ENCODE measurements at places on chromosomes 3 and 15.

DNA sequence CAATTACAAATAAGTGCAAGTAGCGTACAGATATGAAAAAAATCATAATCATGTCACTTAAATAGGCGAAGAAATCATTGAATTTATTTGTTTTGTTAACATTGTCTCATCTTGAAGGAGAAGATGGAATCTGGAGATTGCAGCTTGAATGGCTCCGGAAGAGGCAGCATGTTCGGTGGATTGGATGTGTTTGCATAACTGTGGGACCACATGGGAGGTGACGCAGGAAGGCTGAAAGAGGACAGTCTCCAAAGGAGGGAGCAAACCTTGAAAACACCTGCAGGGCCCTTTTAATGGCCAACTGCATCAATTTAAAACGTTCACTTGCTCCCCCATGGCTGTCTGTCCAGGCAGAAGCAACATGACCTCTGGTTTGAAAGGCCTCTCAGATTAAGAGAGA is 61.3 kb downstream of the CHL1 start:
- no peak for ATAC-seq

GRCh38 chr3:191246630-191247029 is 47.6 kb downstream of the OSTN start:
- ATAC-seq, result peak; percentile 82

- no peak for ATAC-seq
Measured at GRCh38 chr3:129025691-129026435, 24.8 kb downstream of the EFCC1 start.

GRCh38 chr3:53833700-53834099 is 12.5 kb downstream of the CHDH start:
- no peak for ATAC-seq

DNA sequence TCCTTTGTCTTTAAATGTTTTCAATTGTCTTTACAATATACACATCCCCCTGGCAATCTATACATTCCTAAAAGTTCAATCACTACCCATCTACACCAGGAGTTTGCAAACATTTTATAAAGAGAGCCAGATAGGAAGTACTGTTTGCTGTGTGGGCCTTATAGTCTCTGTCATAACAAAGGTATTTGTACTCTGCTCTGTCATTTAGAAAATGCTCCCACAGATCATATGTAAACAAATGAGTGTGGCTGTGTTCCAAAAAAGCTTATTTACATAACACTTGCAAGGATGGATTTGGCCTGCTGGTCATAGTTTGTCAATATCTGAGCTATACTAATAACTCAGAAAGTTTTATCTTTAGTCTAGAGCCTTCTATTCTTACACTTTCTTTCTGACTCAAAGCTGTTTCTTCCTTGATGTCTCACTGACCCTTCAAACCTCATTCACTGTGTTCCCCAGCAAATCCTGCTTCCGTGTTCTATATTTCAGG is 511.9 kb downstream of the GBE1 start:
- no peak for ATAC-seq

GRCh38 chr3:177237206-177237605 is 39.9 kb upstream of the TBL1XR1 start:
- ATAC-seq, result peak; percentile 63

DNA sequence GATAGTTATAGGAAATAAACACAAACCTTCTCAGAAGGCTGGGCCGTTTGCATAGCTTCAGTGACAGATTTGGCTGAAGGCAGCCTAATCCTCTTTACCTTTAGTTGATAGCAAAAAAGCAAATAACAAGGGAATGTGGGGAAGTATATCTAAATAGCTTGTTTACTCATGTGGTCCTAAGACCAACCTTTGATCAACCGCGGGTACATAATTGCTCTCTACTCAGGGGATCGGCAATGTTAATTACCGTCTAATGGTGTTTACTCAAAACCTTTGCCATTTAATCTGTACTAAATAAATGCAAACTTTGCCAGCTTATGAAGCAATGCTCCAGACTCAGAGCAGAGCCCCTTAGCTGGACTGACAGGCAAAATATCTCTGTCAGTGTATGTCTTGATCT is 51.6 kb downstream of the EIF3J start:
- ATAC-seq, result no peak

GRCh38 chr3:95134693-95135413 is 1072.0 kb downstream of the NSUN3 start:
- no peak for ATAC-seq

DNA sequence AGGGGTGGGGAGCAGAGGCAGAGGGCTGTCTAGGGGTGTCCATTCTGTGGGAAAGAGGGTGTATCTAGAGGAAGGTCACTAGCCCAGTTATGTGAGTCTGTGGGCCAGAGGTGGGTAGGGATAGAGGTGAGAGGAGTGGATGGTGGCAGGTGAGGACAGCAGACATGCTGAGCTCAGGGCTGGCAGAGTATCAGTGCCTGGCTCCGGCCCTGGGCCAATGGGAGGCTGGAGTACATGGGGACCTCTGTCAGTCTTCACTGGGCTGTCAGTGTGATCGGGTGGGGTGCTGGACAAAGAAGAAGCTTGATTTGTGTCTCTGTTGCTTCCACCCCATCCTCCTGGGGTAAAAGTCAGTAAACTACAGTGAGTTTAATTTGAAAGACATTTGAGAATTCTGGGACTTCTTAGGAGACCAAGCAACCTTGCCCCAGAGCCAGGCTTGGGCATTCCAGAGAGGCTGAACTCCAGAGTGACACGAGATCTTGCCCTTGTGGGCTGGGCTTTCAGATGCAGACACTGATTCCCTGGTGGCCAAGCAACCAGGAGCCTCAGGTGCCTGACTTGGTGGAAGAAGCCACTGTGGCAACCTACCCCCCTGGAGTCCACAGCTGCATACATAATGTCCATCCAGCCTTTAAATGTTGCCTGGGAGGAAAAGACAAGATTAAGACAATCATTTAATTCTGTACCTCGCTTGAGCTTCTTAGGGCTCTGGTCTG is 60.7 kb downstream of the EXOG start:
- no peak for ATAC-seq

- no peak for ATAC-seq
Measured at GRCh38 chr3:136197159-136197793, 1.1 kb upstream of the MSL2 start.

DNA sequence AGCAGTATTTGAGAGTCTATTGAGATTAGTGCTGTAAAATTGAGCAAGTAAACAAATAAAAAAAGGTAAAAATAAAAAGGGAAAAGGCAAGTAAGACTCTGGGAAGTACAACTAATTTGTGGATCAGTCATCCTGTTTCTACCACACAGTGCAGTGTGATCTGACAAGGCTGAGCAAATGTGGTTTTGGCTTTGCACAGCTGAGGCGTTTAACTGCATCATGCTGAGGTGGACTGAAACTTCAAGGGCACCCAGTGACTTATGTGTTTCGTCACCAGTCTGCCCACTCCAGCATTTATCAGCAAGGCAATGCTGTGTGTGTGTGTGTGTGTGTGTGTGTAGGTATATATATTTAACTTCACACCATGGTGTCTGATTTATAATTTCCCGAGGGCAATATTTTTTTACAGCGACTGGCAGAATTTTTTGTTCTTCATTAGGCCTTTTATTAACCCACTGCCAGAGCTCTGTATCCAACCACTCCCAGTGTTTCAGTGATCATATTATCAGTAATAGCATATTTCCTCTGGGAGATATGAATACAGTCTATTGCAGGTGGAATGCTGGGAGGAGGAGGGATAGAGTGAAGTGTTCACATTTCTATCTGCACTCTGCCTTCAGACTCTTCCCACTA is 131.5 kb upstream of the SATB1 start:
- ATAC-seq, result no peak

DNA sequence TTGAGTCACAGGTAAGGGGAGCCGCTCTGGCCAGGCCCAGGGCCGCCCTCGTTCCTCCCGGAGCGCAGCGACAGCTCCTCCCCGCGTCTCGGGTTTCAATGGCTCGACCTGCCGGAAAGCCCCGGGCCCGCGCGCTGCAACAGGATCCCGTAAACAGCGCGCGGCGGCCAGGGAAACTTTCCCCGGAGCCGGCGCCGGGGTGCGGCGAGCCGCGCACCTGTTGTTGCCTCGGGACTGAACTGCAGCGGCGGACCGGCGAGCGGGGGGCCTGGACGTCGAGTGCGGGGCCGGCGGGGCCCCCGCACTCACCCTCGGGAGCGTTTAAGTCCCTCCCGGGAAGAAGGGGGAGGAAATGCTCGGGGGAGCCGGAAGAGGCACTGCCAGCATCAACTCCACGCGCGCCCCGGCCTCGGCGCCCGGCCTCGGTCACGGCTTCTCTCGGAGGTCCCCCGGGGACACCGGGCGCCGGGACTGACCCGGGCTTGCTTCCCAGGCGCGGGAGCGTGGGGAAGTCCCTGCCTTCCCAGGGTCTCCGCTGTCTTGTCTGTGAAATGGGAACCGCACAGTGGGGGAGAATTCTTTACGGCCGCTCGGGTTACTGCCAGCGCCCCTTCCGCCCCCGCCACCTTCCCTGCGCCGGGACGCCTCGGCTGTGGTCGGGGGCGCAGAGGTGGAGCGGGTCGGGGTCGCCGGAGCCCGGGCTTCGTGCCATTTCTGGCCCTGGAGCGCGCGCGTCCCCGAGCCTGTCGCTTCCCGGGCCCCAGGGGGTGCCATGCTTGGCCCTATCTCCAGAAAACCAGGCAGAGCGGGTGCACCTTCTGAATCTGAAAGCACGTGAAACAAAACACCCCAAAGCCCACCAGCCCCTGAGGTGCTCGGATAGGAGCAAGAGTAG is 7.5 kb upstream of the PGPEP1L start:
- ATAC-seq, result peak; percentile 94

DNA sequence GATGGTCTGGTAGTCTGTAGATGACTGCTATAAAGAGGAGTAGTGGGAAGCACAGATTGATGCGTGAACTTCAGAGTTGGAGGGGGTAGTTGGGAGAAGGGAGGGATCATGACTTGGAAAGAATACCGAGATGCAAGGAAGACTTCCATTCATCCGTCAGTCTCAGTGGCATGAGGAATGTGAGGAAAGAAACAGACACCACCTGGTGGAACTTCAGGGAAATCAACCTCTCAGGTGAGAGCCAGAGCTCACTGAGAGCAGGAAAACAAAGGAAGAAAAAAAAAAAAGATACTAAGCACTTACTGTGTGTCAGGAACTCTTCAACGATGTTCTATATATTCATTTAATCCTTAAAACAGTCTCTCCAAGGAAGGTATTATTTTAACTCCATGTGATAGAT is 172.4 kb downstream of the OXSM start:
- no peak for ATAC-seq

DNA sequence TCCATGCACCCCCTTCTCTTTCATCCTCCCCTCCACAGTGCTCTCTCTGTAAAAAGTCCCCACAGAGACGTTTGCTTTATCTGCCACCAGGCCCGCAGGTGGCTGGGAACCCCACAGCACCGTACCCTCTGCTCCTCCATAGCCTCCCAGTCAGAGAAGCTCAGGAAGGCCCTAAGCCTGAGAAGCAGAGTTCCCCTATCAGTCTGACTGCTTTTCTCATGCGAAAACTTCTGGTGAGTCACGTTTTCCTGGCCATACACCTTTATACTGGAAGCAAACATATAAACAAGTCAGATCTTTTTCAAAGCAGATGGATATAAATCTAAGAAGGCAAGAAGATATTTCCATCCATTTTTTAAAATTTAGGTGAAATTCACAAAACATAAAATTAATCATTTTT is 51.5 kb upstream of the MEF2A start:
- ATAC-seq, result no peak

- no peak for ATAC-seq
Measured at GRCh38 chr3:190209533-190209932, 88.8 kb upstream of the P3H2 start.

DNA sequence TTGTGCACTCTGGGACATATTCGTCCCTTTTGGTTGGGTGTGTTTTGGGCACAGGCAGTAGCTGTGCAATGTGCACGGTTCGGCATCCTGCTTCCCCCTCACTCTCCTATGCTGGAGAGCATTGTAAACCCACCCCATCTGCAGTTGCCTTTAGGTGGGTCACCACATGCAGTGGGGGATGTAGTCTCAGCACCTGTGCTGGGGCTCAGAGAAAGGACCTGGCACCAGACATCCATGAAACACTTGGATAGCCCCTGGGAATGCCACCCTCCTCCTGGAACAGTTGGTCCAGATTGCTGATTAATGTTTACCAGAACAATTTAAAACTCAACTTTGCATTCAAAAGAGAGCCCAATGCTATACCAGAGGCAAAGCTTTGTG is 123.9 kb upstream of the MEF2A start:
- ATAC-seq, result no peak

GRCh38 chr3:187104342-187104741 is 35.0 kb downstream of the RPL39L start:
- no peak for ATAC-seq

GRCh38 chr15:80323285-80323684 is 71.3 kb upstream of the CTXND1 start:
- ATAC-seq, result no peak

DNA sequence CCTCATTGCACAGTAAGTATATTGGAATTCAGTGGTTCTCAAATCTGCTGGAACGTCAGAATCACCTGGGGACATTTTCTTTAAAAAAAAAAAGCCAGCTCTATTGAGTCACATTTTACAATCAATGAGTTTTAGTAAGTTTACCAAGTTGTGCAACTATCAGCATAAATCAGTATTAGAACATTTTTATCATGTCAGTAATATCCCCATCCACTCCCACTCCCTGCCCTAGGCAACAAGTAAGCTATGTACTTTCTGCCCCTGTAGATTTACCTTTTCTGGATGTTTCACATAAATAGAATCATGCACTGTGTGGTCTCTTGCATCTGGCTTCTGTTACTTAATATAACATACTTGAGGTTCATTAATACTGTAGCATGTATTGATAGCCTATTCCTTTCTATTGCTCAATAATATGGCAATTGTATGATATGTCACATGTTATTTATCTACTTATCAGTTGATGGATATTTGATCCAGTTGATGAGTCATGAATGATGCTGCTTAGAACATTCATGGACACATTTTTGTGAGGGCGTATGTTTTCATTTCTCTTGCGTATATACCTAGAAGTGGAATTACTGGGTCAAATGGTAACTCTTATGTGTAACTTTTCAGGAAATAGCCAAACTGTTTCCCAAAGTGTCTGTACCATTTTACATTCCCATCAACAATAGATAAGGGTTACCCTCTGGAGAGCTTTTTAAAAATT is 180.5 kb downstream of the THSD4 start:
- ATAC-seq, result peak; percentile 27

DNA sequence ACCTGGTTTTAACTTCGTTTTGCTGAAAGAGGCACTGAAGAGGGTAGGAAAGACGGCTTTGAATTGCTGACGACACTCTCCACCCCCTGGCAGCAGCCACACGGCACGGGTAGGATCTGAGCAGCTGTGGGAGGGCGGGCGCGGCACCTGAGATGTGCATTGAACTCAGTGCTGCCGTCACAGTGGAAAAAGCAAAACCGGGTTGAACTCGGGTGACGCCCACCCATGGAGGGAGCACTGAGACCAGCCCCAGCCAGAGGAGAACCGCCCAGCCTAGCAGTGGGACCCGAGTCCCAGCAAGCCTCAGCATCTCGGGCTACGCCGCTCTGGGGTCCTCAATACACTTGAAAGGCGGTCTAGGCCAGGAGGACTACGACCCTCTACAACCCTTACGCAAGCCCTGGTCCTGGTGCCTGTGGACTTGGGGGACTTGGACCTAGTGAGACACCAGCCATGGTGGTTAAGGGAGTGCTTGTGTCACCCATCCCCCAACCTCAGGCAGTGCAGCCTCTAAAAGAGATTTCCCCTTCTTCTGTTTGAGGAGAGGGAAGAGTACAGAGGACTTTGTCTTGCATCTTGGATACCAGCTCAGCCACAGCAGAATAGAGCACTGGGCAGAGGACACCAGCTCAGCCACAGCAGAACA is 50.0 kb upstream of the RPL35A start:
- peak; percentile 59 for ATAC-seq

All from esophagus mucosa (tissue), 1 donor.